Cerebellar nuclear complex (tissue), 1 donor: ENCODE measurements at places on chromosomes 4 and X.

- no peak for DNase-seq
Measured at GRCh38 chrX:71532078-71532752, 689 bp upstream of the OGT start.

DNA sequence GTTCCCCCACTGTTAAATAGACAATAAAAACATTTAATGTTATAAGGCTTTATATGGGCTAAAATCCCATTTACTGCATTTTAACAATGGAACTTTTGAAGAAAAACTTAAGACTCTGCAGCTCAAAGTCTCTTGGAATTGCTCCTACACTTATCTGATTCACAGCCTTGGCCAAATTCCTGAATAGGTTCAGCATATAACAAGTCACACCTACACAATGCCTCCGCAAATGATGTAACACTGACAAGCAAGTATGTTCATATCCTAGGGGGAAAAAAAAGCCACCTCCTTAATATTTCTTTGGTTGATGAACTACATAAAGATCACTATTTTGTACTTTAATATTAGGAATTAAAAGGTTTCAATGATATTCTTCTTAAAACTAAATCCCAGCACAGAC, 34.5 kb downstream of the RPS6KA6 start:
- no peak for DNase-seq

DNA sequence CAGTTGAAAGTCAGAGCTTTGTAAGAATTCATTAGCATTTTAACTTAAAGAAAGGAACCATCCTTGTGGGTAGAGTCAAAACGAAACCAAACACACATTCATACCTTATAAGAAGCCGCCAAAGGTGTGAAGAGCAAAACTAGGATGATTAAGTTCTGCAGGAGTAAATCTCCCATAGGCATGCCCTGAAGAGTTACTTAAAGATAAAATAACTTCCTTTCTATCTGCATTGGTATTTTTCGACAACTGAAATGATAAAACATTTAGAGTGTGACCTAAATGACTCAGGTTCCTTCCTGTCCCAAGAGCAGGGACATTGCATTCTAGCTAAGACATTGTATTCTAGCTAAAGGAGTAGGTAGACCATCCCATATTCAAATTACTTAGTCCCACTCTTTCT, 75.3 kb downstream of the BCOR start:
- DNase-seq, result no peak

DNA sequence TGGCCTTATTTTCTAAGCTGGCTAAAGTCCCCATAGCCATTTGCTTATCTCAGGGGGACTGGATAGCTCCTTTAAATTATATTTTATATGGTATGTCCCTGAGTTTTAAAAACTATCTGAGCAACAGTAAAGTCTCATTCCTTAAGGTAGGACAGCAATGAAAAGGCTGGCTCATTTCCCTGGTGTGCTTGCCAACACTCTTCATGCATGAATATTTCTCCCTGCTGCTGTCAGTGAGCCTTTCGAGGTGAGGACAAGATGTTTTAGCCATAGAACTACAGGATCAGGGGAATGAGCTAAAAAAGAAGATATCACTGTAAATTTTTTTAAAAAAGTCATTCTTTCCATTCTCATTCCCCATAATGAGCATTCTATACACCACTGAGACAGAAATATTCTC, 427.3 kb upstream of the FAM241A start:
- no peak for DNase-seq

DNA sequence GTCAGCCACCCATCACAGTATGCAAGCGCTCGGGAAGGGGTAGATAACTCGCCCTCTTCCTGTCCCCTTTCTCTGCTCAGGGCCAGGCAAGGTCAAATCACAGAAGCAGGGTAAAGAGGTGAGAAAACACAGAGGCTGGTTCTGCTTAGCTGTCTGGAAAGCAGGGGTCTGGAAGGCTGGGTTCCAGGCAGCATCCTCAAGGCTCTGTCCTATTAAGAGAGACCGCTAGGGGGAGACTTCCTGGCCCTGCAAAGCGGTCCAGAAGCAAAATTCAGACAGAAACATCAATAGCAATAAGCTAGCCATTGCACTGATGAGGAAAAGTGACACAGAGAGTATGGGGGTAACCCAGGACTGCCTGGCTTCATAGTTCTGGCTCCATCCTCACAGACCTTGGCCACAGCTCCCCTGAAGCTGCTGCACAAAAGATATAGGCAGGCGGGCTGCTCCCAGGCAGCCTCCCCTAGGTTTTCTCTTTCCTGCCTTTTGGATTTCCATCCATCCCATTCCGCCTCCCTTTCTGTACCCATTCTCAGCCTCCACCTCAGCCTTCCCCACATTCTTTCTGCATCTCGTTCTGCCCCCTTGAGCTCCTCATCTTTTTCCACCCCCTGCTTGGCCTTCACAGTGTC, 308.5 kb downstream of the EVC2 start:
- DNase-seq, result no peak

GRCh38 chrX:103687696-103688201, 1.2 kb upstream of the MORF4L2 start:
- no peak for DNase-seq

DNA sequence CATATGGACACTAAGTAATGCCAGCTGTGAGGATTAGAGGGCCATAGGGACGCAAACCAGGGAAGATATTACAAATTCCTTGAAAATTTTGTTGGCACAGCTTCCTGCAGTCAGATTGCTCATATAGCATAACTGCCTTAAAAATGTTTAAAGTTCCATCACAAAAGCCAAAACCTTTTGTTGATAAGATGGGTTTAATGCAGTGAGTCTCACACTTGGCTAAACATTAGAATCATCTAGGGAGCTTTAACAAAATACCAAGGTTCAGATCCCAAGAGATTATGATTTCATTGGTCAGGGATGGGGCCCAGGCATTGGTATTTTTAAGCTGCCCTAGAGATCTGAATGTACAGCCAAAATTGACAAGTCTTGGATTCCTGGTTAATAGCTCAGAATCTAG, 376.5 kb upstream of the MAD2L1 start:
- DNase-seq, result no peak

DNA sequence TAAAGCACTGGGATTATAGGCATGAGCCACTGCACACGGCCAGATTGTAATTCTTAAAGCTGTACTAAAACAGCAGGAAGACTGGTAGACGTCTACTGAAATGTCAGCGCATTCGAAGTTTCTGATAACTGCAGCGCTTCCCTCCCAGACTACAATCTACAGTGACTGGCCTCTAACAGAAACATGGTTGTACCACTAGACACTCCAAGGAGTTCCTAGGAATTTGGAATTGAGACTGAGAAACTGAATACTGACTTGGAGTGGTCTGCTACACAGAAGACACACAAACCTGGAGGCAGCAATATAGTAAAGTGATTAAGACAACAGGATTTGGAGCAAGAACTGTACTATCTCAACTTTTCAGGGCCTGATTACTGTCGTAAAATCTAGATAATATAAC, 937 bp downstream of the HELQ start:
- no peak for DNase-seq
